Fibroblast of upper back skin (primary cell): ENCODE measurements at places on chromosomes 3 and 15.
A peak's percentile ranks its signal among the peaks of the same experiment; 100 is the strongest.

GRCh38 chr15:61034678-61035291 lies 194.3 kb downstream of the RORA start:
- DNase-seq, result peak; percentile 84

DNA sequence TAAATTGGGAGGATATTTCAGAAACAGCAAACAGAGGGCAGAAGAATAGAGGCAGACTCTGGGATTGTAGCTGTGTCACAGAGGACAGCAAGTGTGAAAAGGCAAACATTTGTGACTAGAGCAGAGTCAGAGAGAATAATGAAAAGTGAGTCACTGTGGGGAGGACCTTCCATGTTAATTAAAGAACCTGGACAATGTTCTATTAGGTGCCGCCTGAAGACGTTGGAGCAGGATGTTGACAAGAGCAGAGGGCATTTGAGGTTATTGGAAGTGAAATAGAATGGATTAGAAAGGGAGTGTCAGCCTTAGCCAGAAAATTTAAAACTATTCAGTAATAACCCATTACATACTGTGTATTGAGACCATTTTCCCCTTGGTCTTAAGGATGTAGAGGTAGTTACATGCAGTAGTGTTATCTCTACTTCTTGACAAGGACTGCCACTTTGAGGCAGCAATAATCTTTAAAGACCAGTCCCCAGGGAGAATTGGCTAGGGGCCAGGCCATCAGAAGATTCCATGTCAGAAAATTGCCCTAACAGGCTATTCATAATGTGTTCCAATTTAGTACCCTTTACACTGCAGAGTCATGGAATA lies 5.8 kb downstream of the ACKR2 start:
- no peak for DNase-seq

DNA sequence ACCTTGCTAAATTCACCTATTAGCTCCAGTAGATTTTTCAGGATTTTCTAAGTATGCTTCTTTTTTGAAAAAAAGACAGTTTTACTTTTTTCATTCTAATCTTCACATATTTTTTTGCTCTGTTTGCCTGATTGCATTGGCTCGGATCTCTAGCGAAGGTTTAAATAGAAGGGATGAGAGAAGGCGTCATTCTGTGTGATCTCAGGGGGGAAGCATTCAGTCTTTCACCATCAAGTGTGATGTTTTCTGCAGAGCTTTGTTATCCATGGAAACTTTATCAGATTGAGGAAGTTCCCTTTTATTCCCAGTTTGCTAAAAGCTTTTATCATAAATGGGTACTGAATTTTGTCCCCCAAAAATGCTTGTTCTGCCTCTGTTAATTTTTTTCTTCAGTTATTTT lies 120.3 kb downstream of the LRRK1 start:
- DNase-seq, result no peak

GRCh38 chr3:159146856-159147435 lies 345.1 kb downstream of the MFSD1 start:
- DNase-seq, result no peak

DNA sequence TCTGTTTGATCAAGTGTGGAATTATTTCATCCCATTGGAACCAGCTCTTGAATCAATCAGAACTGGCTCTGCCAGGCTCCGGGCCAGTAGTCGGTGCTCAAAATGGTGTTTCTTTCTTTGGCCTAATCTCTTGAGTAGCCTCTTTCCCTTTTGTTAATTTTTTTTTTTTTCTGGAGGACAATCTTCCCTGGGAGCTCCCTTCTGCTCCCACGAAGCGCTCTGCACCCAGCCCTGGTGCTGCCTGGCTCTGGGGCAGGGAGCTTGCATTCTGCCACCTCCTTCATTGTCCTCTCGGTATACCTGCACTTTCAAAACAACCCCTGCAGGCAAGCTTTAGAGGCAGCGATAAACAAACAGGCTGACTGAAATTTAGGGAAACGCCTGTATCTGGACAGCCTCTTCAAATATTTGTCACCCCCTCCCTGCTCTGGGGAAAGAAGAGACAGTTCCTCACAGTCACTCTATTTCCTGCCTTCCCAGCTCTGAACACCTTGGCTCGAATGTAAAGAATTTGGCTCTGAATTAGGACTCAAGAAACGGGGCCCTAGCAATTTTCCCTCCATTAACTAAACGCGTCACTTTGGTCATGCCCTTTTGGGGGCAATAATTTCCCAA lies 1.1 kb upstream of the THSD4 start:
- DNase-seq, result no peak

DNA sequence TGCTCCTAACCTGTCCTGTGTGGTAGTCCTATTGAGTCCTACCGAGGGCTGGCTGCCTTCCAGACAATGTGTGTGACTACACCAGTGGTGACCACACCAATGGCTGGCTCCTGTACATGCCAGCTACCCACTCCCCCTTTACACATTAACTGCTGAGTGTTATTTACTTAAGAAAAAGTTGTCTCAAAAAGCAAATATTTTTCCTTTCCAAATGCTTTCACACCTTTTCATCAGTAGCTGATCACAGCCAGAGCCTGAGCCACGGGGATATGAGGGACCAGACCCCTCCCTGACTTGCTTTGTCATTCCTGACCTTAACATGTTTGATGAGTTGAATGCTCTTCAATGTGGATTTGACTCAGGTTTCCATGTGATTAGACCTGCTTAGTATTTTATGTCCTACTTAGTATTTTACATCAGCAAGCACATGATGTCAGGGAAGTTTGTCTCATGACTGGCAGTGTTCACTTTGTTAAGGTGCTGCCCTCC lies 29.6 kb upstream of the GREM1 start:
- peak; percentile 47 for DNase-seq

DNA sequence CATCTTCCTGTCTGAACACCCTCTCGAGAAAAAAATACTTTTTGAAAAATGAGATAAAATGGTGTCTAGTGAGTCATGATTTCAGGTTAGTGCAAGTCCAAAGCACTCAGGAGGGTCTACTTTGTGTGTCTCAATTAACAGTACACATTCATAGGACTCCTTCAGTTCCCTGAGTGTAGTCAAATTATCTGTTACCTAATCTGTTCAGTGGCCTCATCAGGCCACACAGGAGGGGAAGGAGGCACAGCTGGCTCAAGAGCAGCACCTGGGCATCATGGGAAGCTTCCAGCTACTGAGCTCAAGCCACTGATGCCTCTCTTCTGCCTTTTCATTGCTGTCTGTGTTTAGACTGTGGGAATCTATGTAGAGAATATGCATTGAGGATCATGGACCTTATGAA lies 341.4 kb upstream of the SGO1 start:
- no peak for DNase-seq

GRCh38 chr3:108661699-108662098 lies 72.2 kb downstream of the DZIP3 start:
- no peak for DNase-seq

- DNase-seq, result no peak
Observed at GRCh38 chr15:98802187-98802586, 153.8 kb downstream of the IGF1R start.

- no peak for DNase-seq
Observed at GRCh38 chr3:112127522-112128494, 5.2 kb downstream of the GCSAM start.

- DNase-seq, result peak; percentile 93
Observed at GRCh38 chr15:92681141-92681631, 25.6 kb upstream of the FAM174B start.

DNA sequence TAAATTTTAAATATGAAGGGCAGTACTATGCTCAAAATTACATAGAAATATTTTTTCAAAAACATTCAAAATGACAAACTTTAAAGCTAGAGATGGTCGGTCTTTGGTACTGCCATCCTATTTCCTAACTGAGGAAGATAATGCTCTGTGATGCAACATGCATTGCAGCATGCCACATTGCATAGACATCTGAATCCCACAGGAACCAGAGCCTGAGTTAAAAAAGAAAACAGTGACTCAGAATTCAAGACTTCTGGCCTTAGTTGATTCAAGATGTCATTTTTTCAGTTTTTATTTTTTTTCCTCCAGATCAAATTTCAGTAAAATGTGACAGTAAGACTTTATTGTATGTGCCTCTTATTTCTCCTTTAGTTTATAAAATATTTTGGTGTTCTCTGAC lies 33.1 kb downstream of the TP63 start:
- DNase-seq, result peak; percentile 96

GRCh38 chr15:59230531-59231055 lies 23.9 kb downstream of the LDHAL6B start:
- no peak for DNase-seq

DNA sequence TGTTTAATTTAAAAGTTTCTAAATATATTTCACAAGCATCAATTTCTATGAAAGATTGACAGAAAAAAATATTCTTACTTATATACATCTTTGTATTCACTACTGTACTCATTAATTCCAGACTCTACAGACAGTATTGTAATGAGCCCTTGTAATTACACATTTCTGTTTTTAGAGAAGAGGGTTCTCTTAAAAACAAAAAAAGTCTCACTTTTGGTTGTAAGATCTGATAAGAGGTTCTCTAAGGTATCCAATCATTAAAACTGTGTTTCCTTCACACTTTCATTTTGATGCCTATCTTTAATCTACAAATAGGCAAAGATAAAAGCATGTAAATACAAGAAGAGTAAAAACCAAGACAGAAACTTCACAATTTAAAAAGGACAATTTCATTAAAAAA lies 75.6 kb downstream of the FBXL22 start:
- no peak for DNase-seq

DNA sequence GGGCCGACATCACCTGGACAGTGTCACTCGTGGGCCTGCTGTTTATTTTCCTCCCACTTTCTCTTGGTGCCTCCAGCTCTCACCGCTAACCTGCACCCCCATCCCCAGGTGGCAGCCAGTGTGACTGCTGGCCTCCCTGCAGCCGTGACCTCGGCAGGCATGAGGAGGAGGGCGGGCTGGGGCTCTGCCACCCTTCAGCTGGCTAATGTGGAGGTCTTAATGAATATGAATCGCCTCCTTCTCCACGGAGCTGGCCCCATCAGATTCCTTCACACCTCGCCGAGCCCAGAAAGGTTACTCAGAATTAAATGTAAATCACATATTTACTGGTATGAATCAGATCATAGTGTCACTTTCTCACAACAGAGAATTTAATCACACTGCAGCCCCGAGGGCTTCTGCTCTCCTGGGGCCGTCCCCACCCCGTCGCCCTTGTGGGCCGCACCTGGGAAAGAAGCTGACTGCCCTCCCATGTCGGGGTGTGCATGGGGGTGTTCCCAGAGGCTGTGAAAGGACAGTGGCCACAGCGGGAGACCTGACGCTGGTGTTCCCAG lies 171.1 kb upstream of the TLE3 start:
- no peak for DNase-seq

DNA sequence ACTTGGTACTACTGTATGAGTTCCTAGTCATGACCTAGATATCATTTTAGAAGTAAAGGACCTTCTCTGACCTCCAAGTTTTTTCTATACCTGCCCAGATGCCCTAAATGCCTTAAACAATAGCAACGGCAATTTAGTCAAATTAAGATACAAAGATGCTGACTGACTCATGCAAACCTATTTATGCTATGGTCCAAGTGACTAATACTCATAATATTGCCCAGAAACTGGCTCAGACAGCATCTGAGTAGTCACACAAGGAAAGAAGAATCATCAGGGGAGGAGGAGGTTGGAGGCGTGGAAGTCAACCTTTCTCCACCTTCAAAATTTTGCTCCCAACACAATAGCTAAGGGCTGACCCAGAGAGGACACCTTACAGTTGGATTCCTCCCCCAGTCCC lies 6.8 kb downstream of the FYCO1 start:
- DNase-seq, result peak; percentile 87

- no peak for DNase-seq
Observed at GRCh38 chr3:151101270-151101969, 16.0 kb downstream of the MED12L start.

DNA sequence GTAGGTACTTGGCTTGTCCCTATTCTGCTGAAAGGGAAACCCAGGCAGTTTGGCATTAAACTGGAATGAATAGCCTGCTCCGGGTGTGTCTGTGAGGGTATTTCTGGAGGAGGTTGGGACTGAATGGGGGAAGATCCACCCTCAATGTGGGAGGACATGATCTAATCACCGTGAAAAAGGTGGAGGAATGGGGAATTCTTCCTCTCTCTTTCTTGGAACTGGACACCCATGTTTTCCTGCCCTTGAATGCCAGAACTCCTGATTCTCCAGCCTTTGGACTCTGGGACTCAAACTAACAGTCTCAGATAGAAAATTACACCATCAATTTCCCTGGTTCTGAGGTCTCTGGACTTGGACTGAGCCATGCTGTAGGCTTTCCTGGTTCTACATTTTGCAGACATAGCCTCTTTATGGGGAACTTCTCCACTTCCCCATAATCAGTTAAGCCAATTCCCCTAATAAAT lies 391.7 kb downstream of the EDEM1 start:
- DNase-seq, result no peak

GRCh38 chr3:186162221-186162620 lies 53.3 kb upstream of the ETV5 start:
- DNase-seq, result peak; percentile 14

GRCh38 chr3:98322101-98322500 lies 31.6 kb upstream of the OR5K4 start:
- DNase-seq, result no peak

- DNase-seq, result no peak
Observed at GRCh38 chr3:76479161-76479650, 560.7 kb upstream of the ROBO2 start.

GRCh38 chr3:41690766-41691563 lies 270.9 kb downstream of the ULK4 start:
- no peak for DNase-seq
